ENCODE measurements at places on chromosomes 12 and 14.

DNA sequence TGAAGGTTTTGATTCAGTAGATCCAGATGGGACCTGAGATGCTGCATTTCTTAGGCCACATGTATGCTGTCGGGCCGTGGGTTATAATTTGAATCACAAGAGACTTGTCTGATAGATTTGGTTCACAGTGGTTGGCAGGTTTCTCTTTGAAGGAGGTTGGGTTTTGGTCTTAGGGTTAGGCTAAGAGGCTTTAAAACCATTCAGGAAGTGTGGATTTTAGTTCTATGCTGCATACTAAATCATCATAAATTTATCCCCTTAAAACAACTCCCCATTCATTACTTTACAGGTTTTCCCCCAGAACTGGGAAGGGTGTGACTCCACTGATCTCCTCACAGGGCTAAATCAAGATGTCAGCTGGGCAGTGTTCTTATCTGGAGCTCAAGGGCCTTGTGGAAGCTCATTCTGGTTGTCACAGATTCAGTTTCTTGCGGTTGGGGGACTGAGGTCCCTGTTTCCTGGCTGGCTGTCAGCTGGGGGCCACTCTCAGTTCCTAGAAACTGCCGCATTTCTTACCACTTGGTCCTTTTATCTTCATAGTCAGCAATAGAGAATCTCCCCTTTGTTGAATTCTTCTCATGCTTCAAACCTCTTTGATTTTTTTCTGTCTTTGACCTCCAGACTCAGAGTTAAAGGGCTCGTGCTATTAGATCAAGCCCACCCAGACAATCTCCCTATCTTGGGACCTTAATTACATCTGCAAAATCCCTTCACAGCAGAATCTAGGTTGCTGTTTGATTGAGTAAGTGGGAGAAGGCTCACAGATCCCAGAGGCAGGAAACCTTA is 20.6 kb upstream of the PCNX1 start:
- DNase-seq = no peak

GRCh38 chr12:4908684-4909409 is 858 bp upstream of the KCNA1 start:
- DNase-seq = peak; percentile 74

- DNase-seq = no peak
Observed at GRCh38 chr12:72390146-72390545, 118.0 kb downstream of the TRHDE start.

- peak; percentile 73 for DNase-seq
Observed at GRCh38 chr12:53747095-53747494, 4.7 kb downstream of the CISTR start.

DNA sequence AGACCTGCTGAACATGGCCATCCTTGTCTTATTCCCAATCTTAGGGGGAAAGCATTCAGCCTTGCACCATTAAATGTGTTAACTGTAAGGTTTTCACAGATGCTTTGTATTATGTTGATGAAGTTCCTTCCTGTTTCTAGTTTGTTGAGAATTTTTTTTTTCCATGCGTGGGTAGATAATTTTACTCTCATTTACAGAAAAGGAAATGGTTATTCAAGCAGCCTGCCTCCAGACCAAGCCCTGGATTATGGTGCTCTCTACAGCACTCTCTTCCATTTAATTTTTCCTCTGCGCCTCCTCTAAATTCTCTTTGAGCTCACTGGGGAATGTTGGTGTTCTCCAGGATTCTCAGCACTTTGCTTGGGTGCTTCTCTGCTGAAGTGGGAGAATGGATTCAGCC is 179.3 kb upstream of the PZP start:
- no peak for DNase-seq
